Tongue (tissue), 3 donors: ENCODE measurements at places on chromosomes 3 and 15. TPM values are rescaled to one million over a fixed set of nuclear protein-coding genes. Genes with fewer than 3 reads are reported as not detected.

The PRICKLE2 gene
- 49.3 TPM for total RNA-seq

The GUCA1C gene
- not detected for total RNA-seq

The TIPARP gene
- 22.5 TPM for total RNA-seq

The ANO10 gene
- total RNA-seq: 28.9 TPM

The GPR87 gene
- 2.3 TPM for total RNA-seq

The CHDH gene
- 2.6 TPM for total RNA-seq

The ZMYND10 gene
- total RNA-seq: not detected

The TMEM207 gene
- total RNA-seq: not detected

DNA sequence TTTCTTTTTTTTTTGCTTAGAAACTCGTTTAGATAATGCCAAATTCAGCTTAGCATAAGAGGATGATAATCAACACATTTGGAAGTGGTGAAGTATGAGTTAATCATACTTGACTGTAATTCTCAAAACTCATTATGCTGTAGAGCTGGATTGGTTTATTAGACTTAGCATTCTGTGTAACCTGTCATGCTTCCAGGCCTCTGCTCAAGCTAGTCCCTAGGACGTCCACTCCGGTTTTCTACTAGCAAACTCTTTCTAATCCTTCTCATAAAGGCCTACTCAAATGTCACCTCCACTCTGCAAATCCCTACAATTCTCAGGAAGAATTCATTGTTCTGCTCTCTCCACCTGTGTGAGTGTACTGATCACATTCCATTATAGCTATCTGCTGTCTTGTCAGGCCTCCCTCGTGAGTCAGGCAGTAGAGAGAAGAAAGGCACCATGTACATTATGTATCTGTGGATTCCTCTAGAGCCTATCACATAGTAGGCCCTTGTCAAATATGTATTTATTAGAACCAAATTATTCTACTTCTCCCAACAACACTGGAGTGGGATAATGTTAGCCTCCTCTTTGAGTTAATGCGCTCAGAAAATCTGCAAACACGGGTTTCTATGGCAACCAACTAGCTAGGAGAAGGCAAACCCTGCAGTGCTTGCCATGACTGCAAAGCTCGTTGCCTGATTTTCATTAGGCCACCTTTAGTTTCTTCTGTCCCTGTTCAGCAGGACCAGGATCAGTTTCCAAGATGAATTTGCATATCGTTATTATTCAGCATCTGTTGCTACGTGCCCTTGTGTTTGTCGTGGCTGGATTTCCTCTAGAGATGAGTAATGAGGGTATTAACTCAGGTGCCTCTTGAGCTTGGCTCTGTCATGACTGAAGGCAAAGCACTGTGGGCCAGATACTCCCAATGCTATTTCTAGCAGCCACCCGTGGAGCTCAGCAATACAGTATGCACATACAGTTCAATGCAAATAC, 30.7 kb downstream of the ATP13A5 start:
- peak; percentile 25 for DNase-seq

DNA sequence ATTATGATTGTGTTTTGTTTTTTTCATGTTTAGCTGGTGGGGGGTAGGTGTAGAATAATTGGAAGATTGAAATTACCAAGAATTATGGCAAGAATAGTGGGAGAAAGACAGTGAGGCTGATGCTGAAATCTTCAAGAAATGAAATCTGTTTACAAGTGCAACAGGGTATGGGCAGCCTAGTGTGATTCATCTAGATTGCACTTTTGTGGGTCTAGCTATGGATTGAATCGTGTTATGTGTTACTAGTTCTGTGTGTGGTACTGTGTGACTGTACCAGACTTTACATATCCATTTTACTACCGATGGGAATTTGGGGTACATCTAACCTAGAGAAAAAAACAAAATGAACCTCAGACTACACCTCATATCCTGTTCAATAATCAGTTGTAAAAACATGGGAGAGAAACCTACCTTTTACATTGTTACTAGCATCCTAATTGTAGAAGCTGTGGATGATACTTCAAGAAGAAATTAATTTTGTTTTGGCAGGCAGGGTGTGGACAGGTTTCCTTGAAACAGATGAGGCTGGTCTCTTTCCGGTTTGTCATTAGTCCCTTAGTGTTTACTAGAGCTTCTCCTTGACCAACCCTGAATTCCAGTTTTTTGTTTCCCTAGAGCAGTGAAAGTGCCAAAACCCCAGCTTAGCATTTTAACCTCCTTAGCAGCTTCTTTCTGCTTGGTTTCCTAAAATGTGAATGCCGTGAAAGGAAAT, 47.9 kb downstream of the OPA1 start:
- no peak for DNase-seq

DNA sequence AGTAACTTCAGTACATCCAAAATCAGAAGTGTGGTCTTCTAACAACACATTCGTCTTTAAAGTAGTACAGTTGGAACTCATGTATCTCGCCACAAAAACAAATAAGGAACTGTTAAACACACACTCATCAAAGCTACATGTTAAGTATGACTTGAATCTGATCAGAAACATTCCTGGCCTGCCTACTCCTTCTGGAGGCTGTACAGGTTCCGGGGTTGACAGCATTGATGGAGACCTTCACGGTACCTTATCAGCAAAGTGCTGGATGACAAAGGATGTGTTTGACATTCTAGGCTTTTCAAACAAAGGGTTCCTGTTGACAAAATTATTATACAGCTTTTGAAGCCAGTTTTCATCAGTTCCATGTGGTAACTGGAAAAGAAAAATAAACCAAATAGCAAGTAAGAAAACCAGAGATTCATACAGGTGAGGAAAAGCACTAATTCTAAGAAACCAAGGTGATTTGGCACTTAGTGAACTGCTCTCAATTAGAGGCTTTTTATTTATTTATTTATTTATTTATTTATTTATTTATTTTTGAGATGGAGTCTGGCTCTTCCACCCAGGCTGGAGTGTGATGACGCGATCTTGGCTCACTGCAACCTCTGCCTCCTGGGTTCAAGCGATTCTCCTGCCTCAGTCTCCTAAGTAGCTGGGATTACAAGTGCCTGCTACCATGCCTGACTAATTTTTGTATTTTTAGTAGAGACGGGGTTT, 44.3 kb downstream of the MYO5C start:
- DNase-seq: no peak

GRCh38 chr3:196216089-196216564, at the start of gene SLC51A:
Gene SLC51A (plus strand): TSS chr3:196216534. CDS start chr3:196216713, 179 bp downstream.
- DNase-seq: no peak

DNA sequence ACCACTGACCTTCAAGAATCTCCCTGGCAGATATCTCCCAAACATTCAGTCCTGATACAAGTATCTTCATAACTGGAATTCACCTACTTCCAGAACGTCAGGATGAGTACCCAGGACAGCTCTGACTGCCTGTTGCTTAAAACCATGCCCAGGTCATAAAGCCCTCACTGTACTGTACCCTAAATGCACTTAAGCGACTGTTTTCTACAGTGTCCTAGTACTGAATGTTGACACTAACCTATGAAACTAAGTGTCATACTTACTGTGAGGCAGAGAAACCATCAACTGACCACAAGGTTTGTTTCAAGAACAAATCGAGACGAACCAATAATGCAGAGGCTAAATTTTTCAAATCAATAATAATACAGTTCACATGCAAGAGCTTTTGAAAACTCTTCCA, 178.7 kb upstream of the NSMCE3 start:
- DNase-seq: no peak

DNA sequence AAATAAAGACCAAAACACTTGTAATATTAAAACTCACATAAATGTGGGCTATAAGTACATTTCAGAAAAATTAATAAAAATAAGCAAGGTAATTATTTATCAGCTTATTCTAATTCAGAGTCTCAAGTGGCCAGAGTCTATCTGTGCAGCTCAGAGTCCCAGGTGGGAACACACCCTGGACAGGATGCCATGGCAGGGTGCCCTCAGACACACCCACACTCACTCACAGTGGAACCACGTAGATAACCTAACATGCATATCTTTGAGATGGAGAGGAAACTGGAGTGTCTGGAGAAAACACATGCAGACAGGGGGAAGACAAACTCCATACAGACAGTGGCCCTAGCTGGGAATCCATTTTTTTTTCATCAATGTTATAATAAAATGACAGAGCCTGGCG, 37.2 kb downstream of the FSIP1 start:
- DNase-seq: no peak

- DNase-seq: peak; percentile 83
Measured at GRCh38 chr3:3798631-3799113, 559 bp upstream of the LRRN1 start.

GRCh38 chr15:91522605-91523332, 330.7 kb upstream of the SLCO3A1 start:
- no peak for DNase-seq

GRCh38 chr15:84099181-84099580, 136.4 kb upstream of the GOLGA6L4 start:
- peak; percentile 58 for DNase-seq

DNA sequence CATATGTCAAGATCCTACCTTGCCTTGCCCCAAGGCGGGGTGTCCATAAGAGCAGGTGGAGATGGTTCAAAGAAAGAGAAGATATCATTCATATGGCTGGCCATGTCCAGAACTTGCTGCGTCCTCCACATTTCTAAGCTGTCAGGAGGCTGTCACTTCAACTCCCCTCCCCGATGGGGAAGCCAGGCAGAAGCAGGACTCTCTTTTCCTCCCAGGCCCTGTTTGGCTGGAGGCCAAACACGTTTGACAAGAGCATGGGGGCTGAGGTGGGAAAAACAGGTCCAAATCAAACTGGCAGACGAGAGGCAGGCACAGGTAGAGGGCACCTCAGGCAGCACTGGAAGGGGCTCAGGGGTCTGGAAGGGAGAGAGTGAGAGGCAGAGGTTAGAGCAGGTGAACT, 37.7 kb downstream of the MESD start:
- no peak for DNase-seq

- peak; percentile 48 for DNase-seq
Measured at GRCh38 chr15:99986297-99987118, 253.3 kb upstream of the LYSMD4 start.

DNA sequence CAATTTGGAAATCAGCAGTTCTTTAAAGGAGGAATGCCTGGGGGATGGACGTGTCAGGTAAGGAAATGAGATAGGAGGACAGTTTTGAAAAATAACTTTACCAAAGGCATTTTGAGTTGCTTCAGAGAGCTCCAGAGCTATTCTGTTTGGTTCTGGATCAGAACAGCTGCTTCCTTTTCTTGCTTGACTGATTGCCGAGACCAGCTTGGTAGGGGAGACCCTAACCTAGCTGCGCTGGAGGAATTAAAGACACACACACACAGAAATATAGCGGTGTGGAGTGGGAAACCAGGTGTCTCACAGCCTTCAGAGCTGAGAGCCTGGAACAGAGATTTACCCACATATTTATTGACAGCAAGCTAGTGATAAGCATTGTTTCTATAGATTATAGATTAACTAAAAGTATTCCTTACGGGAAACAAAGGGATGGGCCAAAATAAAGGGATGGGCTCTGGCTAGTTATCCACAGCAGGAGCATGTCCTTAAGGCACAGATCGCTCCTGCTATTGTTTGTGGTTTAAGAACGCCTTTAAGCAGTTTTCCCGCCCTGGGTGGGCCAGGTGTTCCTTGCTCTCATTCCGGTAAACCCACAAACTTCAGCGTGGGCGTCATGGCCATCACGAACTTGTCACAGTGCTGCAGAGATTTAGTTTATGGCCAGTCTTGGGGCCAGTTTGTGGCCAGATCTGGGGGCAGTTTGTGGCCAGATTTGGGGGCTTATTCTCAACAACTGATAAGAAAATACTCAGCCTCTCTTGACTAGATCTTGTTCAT, 556.0 kb downstream of the ROBO1 start:
- DNase-seq: no peak

DNA sequence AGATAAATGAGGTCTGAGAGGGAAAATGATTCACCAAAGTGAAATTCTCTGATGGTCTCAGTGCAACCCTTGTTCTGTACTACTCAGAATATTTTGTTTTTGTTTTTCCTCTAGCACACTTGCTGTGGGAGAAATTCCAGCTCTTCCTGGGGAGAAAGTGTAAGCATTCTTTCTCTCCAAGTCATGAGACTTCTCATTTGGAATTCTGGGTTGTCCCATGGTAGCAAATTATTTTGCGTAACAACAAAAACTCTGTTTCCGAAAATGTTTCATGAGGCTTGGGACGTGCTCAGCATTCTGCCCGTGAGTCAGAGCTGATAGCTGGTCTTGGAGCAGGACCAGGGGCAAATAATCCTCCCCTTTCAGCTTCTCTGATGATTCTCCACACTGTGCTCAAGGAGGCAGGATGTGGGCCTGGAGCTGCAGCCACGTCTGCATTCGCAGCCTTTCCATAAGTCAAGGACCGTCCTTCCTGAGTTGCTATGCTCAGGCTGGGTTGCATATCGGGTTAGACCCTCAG, 70.3 kb downstream of the SENP2 start:
- DNase-seq: no peak

DNA sequence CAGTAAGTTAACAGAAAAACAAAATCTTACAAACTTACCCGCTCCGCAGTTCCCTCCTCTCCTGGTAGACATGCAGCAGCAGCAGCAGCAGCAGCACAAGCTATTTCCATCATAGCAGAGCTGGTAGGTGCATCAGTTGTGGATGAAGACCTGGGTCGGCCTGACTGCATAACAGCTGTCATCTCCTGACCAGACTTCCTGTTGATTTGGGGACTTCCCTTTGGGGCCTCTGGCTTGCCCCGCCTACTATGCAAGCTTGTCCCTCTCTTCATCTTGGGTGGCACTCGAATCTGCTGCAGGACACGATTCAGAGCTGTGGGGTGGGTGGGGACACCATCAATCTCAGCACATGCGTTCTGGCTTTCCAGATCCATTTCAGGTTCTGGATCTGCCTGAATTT, 65.7 kb downstream of the TMCC1 start:
- DNase-seq: no peak

DNA sequence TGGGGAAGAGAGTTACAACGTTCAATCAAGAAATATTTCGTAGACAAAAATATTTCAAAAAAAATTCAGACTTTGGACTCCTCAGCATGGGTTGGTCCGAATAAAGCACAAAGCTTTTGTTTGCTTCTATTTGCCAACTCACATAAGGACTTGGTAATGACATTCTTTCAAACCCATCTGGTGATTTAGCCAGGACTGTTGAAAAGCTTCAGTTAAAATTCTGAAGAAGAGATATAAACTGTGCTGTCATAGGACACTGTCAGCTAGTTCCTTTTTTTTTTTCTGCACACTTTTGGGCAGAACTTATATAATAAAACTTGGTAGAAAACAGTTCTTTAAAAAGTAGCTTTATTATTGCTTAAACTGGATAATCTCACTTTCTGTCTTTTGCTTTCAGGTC, 660.8 kb upstream of the SGO1 start:
- no peak for DNase-seq

- DNase-seq: no peak
Measured at GRCh38 chr3:197260491-197261163, 37.8 kb downstream of the DLG1 start.

GRCh38 chr3:45647148-45647619, 42.0 kb upstream of the SACM1L start:
- DNase-seq: peak; percentile 50

DNA sequence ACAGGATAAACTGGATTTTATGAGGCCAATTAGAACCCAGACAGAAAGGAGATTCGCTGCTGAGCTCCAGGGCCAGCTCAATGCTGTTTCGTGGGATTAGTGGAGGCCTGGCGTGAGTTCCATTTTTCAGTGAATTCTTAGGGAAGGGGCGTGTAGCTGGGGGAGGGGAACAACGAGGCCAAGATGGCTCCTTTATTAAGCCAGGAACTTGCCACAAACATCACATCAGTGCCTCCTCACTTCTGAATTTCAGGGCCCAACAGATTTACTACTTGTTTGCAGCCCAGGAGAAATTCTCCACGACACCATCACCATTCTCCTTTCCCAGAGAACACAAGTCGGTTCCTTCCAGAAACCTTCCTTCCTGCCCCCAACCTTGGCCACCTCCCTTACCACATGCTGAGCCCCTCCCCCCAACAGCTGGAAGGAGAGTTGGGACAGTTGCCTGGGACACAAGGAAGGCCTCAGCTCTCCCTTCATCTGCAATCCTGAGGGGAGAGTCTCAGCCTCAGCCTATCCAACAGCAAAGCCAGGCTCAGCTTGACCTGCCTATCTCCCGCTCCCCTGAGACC, 5.8 kb downstream of the IGDCC4 start:
- DNase-seq: peak; percentile 96
